ENCODE measurements at places on chromosomes 16 and 17.
A peak's percentile ranks its signal among the peaks of the same experiment; 100 is the strongest.

DNA sequence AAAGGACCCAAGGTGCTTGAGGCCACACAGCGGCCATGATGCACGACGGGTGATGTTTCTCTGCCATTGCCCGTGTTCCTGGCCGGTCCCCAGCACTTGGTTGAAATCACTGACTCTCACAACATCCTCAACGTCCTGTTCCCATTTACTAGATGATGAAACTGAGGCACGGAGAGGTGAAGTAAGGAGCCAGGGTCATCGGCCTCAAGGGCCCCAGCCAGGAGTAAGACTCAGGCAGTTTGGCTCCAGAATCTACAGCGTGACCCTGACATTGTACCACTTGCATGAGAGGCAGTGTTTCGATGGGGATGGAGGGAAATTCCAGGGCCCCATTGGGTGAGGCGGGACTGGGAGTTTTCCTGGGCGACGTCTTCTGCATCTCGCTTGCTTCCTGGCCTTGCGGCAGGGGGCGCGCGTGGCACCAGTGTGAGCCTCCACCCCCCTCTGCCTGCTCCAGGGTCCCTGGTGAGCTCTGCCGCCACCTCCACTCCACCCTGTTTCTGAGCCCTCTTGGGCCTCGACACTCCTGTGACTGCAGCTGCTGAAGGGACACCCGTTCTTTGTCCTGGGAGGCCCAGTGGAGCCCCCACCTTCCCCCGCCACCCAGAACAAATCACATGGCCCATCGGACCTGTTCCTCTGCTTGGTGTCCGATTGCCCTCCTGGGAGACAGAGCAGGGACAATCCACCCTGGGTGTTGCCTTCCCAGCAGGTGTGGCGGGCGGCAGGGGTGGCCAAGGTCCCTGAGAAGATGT, 133.0 kb upstream of the GSE1 start:
- no peak for DNase-seq

- DNase-seq, result no peak
Measured at GRCh38 chr16:85350973-85351372, 238.7 kb upstream of the CIBAR2 start.

DNA sequence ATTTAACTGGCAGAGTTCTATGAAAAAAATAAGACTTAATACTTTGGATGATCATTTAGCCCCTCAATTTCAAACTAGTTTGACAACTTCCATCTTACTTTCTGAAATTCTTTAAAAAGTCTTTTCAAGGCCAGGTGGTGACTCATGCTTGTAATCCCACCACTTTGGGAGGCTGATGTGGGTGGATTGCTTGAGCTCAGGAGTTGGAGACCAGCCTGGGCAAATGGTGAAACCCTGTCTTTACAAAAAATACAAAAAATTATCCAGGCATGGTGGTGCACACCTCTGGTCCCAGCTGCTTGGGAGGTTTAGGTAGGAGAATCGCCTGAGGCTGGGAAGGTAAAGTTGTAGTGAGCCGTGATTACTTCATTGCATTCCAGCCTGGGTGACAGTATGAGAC, 154.4 kb downstream of the TANC2 start:
- DNase-seq, result no peak

GRCh38 chr16:22198547-22199293, 7.4 kb upstream of the EEF2K start:
- DNase-seq, result peak; percentile 38

GRCh38 chr17:57972151-57972550, 15.9 kb downstream of the VEZF1 start:
- DNase-seq, result no peak

DNA sequence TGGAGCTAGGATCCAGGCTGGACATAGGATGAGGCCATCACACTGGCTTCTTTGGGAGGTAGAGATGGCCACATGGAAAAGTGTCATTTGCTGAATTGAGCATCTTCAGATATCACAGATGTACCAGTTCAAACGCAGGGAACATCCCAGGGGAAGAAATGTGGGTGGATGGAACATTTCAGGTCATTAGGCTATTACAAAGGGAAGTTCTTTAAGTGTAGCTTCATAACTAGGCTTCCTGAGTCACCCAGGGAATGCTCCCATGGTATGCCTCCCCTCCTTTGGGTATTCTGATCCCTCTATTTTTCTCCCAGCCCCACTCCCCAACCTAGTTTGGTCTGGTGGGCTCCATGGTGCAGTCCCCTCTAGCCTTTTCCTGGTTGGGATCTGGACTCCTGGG, 69.8 kb upstream of the IRX3 start:
- no peak for DNase-seq

- DNase-seq, result no peak
Measured at GRCh38 chr17:61423967-61424649, 24.5 kb downstream of the TBX2 start.

DNA sequence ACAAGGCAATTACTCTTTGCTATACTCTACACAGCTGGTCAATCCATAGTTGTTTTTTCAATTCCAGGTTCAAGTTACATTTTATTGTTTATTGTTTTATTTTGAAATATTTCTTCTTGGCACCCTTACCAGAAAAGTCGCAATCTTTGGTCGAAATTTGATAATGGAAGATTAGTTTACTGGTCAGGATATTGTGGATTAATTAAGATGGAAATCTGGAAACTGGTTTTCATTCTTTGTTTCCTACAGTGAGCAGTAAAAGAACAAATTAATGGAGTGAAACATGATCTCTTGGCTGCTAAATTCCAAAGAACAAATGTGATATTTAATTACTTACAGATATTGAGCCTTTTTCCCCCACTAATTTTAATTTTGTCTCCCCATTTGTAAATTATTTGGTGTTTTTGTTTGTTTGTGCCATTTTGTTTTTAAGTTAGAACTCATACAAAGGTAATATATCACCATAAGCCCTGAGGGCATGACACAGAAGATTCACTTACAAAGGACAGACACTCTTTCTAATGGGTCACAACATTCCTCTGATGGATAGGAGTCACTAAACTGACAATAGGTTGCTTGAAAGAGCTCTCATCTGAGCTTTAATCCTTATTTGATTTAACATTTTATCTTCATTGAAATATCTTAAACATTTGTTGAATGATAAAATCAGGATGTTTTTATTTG, 700.2 kb downstream of the KCNJ2 start:
- DNase-seq, result no peak

GRCh38 chr16:24291932-24292331, 35.8 kb downstream of the CACNG3 start:
- DNase-seq, result no peak
